NCI-H1092 (cell line): ENCODE measurements at places on chromosomes 3 and 15.

GRCh38 chr3:177753451-177754155 lies 556.3 kb upstream of the TBL1XR1 start:
- DNase-seq: no peak

- DNase-seq: no peak
These were observed 183.3 kb downstream of the TPRG1 start for GRCh38 chr3:189355115-189355480.

DNA sequence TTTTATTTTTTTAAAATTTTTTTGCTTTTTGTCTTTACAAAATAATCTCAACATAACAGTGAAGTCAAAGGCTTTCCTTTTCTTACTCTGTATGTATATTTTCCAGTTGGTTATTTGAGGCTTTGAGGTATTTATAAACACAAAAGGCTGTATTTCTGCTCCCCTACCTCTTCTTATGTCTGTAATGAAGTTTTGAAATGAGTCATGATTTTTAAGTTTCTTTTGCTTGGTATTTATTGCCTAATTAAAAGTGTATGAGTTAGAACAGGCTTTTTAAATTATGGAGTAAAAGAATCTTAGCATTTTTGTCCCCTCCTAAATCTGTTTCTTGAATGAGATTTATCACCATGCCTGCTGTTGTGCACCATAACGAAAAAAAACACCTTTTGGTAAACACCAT lies 66.0 kb downstream of the DCUN1D1 start:
- DNase-seq: no peak

DNA sequence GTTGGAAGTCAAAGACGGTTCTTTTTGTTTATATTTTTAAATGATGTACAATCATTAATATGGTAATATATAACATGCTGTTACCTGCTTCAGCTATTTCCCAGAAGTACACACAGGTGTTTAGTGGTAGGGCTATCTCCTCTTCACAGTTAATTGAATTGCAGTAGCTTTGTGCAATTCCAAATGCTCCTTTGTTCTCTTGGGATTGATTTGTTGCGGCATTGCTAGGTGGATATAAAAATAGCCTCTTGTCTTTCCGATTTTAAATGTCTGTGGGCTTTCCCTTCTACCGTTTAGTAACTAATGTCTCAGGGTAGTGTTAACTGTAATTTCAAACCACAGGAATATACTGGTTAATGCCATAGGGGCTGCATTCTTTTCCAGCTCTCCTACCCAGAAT lies 307.6 kb upstream of the SLITRK3 start:
- no peak for DNase-seq

- no peak for DNase-seq
These were observed 205.9 kb downstream of the CD47 start for GRCh38 chr3:107884719-107885460.

- no peak for DNase-seq
These were observed 131.1 kb downstream of the XXYLT1 start for GRCh38 chr3:195139876-195140240.

GRCh38 chr3:99781761-99782160 lies 35.9 kb upstream of the CMSS1 start:
- DNase-seq: no peak

GRCh38 chr3:71542521-71543370 lies 40.8 kb downstream of the FOXP1 start:
- no peak for DNase-seq

DNA sequence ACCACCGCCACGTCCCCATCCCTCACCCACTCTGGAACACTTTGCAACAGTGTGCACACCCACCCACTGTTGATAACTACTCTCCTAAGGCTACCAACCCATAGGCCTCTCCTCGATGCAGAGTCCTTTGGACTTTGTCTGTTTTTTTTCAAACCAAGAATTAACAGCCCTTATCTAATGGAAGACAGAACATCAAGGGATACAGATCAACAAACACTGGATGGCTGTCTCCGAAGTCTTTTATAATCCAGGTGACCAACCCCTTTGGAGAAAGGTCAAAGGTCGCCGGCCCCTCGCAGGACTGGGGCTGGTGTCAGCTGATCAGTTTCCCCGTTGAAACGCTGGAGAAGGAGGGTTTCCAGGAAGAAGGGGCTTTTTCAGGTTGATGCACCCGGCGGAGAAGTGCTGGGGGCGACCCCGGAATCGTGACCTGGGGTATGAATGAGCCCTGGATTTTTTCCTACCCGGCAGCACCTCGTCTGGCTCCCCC lies 532 bp downstream of the B4GALT4 start:
- DNase-seq: no peak

- DNase-seq: no peak
These were observed 141.7 kb downstream of the TIGIT start for GRCh38 chr3:114435386-114436115.

DNA sequence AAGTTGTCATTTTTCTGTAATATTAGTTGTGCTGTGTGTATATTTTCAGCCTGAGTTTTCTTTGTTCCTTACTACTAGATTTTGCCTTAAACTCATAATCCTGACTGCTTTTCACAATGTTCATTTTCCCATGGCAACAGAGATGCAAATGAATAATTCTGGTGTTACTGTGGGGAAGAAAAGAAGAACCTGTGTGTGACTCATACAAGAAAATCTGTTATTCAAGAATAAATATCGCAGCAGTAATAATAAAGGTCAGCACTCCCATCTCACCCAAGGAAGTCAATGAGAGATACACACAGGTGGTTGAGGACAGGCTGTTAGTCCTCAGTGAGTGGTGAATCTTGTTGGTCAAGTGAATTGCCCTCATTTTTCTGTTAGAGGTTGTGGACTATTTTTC lies 656.6 kb upstream of the NAALADL2 start:
- no peak for DNase-seq

GRCh38 chr15:22902578-22902977 lies 64.1 kb downstream of the NIPA2 start:
- DNase-seq: no peak

DNA sequence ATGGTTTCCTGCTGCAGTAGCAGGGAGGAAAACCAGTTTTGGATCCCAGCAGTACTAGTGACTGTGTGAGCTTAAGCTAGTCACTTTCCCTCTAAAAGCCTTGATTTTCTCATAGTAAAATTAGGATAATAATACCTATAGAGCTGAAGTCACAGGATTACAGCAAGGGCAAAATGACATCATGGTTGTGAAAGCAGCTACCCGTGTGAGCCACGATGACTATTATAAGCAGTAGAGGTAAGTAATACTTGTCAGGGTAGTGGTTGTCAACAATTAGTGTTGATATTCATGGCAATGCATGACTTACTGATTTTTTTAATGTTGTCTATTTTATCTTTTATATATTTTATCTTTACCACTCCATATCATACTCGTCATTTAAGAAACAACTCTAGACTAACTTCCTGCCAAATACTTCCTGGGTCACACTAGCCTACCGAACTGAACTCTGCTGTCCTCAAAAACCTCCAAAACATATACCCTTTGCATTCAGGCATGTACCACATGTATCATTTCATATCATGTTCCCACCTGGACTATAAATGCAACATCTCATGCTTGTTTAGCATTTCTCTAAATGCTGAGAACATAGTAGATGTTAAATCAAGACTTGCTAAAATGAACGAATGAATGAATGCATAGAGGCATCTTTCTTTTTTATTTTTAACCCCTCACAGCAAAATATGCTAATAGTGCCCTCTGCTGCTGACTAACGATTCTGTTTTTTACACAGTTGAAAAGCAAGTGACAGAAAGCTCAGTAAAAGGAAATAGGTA lies 172.6 kb downstream of the P3H2 start:
- peak; percentile 5 for DNase-seq

DNA sequence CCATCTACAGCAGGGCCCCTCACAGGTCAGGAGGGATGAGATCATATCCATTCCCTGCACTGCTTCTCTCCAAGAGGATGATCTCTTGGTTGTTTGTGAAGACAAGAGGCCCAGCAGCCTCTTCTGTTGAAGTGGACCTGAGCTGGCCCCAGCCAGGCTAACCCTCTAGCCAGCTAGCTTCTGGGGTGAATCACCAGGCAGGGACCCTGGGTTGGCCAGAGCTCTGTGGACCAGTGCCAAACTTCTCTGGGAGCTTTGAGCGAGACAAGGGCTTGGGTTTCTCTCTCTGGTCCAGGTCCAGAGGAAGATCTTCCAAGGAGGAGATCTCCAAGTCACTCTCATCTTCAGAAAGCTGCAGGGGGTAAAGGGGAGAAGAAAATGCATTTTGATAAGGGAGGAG lies 52.7 kb downstream of the CLDN18 start:
- DNase-seq: no peak

DNA sequence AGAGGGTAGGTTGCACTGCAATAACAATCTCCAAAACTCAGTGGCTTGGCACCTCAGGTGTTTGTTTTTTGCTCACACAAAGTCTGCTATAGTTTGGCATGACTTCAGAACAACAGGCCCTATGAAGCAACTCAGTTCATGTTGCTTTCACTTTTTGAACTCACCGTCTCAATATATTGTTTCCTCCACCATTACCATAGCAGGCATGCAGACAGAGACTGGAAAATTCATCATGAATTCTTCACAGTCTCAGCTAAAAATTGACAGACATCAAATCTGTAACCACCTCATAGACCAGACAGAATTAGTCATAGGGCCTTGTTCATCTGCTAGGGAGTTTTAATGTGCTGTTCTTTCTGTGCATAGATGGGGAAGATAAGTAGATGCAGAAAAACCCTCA lies 161.4 kb upstream of the POU1F1 start:
- DNase-seq: no peak

DNA sequence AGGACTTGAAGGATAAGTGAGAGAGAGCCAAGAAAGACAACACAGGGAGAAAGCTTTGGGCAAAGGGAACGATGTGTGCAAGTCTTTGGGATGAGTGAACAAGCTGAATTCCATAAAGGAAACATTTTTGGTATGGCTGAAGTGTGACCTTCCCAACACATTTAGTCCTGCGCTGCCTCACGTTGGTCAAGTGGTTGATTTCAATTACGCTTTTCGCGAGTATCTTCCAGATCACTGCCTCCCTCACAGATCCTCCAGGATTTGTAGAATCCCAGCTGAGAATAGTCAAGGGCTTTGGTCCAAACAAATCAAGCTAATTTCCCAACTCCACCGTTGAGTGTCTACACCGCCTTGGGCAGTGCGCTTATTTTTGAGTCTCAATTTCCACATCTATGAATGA lies 338.4 kb upstream of the ADAMTS9 start:
- no peak for DNase-seq

- no peak for DNase-seq
These were observed 19.9 kb downstream of the CCDC14 start for GRCh38 chr3:123941121-123941520.

- DNase-seq: no peak
These were observed 72.8 kb upstream of the CTNNB1 start for GRCh38 chr3:41126472-41126871.

DNA sequence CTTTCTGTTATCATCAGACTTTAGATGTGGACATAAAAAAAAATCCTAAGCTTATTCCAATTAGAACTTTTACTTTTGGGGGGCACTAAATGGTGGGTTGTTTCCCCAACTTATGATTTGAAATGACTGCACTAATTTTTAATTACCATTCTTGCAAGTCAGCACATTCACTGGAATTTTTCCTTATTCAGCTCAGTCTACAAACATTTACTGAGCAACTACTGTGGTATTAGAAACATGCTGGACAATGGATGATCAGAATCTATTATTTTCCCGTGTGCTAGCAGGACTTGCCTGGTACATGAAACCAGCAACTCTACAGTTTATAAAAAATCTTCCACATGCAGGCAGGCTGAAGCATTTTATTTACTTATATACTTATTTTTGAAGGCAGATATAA lies 273.6 kb downstream of the FOXP1 start:
- DNase-seq: no peak

DNA sequence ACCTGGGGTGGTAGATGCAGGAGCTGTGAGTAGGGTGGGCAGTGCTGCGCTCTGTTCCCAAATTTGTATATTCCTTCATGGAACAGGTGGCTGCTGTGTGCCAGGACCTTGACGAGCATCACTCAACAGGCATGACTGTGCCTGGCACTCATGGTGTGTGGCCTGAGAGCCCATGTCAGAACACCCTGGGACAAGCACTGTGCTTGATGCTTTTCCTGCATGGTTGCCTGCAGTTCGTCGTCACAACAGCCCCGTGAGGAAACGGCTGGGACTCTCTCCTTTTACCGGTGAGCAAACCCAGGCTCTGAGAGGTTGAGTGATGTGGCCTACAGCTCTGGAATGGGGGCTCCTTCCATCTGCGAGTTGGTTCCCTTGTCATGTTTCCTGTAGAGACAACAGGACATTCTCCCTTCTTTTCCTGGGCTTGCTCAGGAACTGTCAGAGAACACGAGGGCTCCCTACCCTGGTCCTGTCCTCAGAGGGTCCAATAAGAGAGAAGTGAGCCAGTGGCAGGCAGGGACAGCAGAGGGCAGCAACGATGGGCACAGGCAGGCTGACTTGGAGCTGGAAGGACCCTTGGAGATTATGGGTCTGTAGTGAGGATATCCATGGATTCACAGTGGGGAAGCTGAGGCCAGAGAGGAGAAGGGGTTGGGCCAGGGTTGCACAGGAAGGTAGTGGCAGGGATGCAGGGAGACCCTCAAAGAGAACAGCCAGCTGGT lies 37.4 kb downstream of the PRKCD start:
- no peak for DNase-seq

DNA sequence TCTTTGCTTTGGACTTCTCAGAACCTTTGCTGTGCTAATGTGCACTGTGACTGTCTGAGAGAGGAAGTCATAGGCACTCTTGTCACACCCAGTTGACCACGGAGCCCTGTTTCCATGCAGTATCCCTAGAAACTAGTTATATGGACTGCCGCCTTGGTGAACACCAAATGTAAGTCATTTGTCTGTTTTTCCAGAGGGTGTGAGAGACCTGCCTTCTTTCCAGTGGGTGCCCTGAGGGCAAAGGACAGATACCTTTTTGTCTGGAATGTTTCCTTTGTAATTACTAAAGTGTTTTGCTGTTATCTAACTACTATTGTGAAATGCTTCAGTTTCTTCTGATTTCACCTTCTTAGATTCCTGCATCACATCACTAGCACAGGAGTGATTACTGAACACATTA lies 91.8 kb downstream of the LARS2 start:
- DNase-seq: no peak

DNA sequence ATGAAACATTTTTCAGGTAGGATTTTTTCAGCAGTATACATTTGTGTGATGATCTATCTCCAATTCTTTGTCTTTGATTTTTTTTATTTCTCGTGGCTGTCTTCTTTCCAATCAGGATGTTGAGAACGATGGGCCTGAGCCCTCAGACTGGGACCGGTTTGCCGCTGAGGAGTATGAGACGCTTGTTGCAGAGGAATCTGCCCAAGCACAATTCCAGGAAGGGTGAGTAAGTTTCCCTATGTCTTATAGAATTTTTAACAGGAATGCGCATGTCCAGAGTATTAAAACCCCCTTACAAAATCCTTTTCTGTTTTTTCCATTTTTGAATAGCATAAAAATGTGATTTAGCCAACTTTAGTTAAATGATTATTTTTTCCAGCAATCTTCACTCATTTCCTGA lies 90.0 kb downstream of the MSL2 start:
- no peak for DNase-seq

DNA sequence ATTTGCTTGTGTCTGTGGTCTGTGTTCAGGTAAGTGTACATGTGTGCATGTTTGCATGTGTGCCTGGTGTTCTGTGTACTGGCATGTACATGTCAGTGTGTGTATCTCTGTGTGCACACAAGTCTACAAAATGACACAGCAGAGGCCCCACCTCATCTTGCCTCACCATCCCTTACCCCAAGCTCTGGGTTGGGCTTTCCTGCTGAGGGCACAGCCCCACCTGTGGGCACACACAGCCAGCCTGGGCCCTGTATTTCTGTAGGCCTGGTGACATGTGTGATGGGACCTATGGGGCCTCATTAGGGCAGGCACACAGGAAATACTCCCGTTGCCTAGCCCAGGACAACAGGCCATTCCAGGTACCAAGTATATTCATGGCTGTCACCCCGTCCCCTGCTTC lies 13.5 kb downstream of the VIPR1 start:
- DNase-seq: no peak

- DNase-seq: no peak
These were observed 62.8 kb upstream of the HERC1 start for GRCh38 chr15:63896336-63897115.
